ENCODE measurements at places on chromosomes 1 and 21. TPM values are rescaled to one million over a fixed set of nuclear protein-coding genes. Genes with fewer than 3 reads are reported as not detected.

FHAD1 gene
- 0.64 TPM for total RNA-seq

AADACL4 gene
- total RNA-seq, result not detected

FMOD gene
- not detected for total RNA-seq

RGS8 gene
- total RNA-seq, result not detected

CENPL gene
- total RNA-seq, result 33.9 TPM

HSD3B2 gene
- not detected for total RNA-seq

CGN gene
- 0.33 TPM for total RNA-seq

All from activated naive CD8-positive, alpha-beta T cell treated with anti-CD3 and anti-CD28 coated beads, Interleukin-2, amount 10 ng/mL, durations not matched to agents 7 days and 5 days (primary cell).